Stimulated activated CD8-positive, alpha-beta memory T cell treated with anti-CD3 and anti-CD28 coated beads, Interleukin-2, amount 100 ng/mL, for 1 hour (primary cell): ENCODE measurements at places on chromosomes 11 and 22.

- DNase-seq = no peak
These were observed 57.8 kb downstream of the BRD1 start for GRCh38 chr22:49769691-49770546.

- DNase-seq = no peak
These were observed 2226.5 kb upstream of the RAG2 start for GRCh38 chr11:38824573-38824972.

DNA sequence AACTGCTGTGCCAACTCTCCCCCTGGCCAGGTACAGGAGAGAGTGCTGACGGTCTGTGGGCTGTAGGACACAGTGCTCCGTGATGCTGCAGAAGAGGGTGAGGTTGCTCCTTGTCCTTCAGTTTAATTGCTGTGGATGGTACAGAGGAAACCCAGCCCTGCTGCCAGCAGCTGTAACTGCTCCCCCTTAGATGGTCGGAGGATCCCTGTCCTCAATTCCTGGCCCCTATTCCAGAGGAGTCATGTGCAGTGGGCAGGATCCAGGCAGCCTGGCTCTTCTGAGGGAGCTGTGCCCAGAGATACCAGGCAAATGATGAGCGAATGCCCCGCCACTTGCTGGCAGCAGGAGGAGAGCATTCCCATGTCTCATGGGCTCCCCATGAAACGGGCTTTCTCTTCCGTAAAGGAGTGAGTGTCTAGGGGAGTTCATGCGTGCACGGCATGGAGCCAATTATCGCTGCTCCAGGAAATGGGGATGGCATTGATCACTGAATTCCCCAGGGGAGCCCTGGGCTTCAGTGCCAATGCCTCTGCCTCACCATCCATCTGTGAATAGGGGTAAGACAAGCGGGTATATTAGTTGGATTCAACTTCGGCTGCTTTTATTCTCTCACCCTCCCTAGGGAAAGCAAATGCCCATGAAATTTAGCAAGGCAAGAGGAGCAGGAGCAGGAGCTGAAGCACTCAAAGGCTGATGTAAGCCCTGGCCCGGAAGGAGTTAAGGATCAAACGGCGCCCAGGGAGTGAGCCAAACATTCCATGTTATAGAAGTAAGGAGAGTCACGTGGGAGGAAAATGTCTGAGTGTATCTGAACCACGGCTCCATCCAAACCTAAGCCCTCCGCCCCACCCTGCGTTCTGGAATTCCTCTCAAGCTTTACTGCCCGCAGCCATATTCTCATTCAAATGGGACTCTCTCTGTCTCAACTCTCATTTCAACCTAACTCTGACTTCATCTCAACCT, 51.0 kb upstream of the CSNK2A3 start:
- no peak for DNase-seq

DNA sequence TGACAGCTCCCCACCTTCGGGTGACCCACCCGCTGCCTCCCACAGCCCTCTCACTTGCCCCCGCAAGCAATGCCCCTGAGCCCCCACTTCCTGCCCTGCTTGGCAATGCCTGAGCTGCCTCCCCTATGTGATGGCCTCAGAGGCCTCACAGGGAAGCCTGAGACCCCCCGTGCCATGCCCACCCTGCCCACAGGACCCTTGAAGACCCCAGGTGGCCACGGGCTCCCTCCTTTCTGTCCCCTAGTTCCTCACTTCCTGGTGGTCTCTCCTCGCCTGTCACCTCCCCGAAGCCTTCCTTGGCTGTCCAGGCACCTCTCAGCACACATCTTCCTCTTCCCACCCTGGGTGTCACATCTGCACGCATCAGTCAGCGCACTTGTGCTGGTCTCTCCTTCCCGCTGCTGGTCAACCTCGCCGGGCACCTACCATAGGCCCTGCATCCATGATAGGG, 90.5 kb downstream of the BRD1 start:
- no peak for DNase-seq

DNA sequence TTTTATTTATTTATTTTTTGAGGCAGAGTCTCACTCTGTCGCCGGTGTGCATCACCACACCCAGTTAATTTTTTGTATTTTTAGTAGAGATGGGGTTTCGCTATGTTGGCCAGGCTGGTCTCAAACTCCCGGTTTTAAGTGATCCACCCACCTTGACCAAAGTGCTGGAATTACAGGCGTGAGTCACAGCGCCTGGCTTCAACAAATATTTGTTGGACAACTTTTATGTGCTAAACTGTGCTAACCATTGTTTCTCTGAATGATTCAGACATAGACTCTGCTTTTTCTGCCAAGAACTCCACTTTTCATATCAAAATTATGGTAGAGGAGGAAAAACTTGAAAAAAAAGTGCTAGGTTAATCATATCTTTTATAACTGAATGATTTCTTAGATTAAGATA, 36.3 kb downstream of the MMP7 start:
- DNase-seq = no peak

- DNase-seq = no peak
These were observed 395.6 kb downstream of the TENM4 start for GRCh38 chr11:79045018-79045799.

DNA sequence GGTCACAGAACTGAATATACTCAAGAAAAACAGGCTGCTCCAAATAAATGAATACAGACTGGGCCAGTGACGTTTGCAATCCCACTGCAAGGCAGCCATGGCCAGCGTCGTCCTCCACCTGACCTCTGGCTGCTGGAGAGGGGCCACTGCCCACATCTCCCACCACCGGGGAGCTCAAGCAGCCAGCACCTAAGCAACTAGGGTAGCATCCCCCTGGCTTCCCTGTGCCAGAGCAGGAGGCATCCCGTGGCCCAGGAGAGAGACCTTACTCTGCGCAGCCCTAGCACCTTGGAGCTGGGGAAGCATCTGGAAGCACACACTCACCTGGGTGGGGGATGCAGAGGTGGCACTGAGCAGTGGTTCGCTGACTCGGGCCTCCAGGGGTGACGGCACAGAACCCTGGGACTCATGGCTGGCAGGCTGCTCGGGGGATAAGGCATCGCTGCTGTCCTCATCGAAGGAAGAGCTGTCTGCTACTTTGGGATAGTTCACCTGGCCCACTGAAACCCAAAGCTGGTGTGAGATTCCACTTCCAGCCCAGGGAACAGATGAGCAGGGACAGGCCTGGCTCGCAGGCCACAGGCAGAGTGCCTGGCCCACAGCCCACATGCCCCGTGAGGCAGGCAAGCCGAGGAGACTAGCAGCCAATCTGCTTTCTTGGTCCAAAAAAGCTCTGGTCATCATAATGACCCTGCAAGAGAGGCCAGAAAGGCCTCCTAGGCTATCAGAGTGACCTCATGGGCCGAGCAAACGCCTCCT, 53.7 kb downstream of the SGSM3 start:
- DNase-seq = no peak

DNA sequence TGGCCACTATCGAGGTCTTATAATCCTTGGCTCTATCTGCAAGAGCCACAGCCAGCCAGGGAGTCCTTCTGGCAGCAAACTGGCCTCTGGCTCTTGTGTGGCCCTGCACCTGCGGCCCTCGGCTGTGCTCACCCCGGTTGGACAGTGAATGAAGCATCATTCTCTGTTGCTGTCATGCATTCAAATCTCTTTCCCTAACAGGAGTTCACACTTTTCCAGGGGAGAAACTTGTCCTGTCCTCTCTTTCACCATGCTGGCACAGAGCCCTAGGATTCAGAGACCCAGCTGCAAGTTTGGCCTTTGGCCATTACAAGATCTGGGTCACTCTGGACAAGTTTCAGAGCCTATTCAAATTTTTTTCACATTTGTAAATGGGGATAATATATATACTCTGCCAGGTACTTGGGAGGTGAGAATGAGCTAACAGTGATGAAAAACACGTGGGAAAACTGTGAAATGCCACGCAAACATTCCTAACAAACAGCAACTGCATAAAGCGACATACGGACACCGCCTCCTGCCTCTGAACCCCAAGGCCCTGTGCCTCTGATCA, 34.2 kb downstream of the TMEM184B start:
- DNase-seq = no peak

GRCh38 chr22:29284196-29284595, 16.1 kb downstream of the EWSR1 start:
- DNase-seq = no peak

GRCh38 chr22:29348956-29349355, 33.5 kb upstream of the RASL10A start:
- no peak for DNase-seq

DNA sequence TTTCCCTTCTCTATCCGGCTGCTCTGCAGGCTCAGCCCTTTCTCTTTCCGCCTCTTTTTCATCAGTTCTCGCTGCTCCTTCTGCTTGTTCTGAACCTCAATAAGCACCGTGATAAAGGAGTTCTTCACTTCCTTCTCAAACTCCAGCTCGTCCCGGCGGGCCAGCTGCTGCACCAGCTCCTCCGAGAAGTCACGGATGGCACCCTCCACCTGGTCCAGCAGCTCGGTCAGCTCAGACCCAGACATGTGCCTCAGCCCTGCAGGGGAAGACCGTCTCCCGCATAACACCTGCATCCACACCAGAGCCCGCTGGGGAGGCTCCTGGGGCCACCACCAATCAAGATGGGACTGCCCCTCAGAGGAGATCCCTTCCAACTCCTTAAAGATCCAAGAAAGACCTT, 40.2 kb downstream of the FEZ1 start:
- DNase-seq = no peak

GRCh38 chr22:37672206-37672919, 3.1 kb upstream of the LGALS1 start:
- no peak for DNase-seq

DNA sequence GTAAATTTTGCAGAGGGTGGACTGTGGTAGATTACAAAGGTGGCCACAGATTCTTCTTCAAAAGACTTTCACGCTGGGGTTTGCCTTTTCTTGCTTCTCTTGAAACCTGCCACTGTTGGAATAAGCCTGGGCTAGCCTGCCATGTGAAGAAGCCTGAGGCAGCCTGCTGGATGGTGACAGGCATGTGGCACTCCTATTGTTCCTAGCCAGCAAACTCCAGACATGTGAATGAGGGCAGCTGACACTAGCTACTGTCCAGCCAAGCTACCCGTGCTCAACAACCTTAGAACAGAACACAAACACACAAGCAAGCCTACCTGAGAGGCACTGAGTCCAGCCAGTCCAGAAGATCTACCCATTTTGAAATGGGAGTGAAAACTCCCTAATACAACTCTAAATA, 322.7 kb upstream of the LARGE1 start:
- DNase-seq = no peak

DNA sequence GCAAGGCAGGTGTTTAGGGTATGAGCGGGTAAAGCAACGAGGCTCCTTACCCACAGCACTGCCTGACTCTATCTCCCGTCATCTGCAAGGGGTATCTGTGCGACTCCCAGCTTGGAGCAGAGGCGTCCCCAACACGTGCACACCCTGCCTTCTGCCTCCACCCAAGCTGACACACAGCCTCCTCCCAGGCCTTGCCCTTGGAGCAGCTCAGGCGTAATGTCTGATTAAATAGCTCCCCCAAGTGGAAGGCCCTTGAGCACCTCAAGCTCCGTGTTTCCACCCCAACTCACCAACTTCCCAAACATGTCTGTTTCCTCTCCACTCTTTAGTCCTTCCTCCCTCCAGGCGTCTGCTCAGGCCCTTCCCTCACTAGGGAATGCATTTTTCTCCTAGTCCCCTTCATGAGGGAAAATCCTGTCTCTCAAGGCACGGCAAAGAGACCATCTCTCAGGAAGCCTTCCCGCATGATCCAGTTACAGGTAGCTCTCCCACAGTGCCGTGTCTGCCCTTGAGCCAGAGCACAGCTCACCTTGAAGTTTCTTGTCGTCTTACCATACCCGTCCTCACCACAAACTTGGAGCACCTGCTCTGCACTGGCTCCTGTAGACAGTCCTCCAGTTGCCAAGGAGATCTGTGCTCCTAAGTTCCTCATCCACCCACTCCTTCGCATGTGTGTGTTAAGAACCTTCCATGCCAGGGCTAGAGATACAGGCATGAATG, 15.8 kb downstream of the CYB5R2 start:
- no peak for DNase-seq

- DNase-seq = no peak
These were observed 17.1 kb upstream of the APOL4 start for GRCh38 chr22:36218648-36219193.

- no peak for DNase-seq
These were observed 31.2 kb downstream of the SHANK2 start for GRCh38 chr11:71221201-71221600.

GRCh38 chr22:29706486-29706885, 13.3 kb upstream of the CABP7 start:
- no peak for DNase-seq

DNA sequence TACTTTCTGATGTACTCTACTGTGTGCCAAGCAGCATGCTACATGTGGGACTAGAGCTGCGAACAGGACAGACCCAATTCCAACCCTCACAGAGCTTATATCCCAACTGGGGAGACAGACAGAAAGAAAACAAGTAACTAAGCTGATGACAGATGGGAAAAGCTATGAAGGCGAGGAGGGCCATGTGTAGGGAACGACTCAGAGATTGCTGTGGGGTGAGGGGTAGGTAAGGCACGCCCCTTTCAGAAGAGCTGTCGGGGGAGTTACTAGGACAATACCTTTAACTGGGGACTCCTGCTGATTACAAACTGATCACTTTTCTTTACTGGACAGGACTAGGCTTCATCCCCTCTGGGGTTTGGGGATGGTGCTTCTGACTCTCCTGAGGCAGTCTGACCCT, 48.9 kb downstream of the ST3GAL4 start:
- DNase-seq = no peak

GRCh38 chr11:27162237-27162636, 121.6 kb downstream of the BBOX1 start:
- DNase-seq = no peak

DNA sequence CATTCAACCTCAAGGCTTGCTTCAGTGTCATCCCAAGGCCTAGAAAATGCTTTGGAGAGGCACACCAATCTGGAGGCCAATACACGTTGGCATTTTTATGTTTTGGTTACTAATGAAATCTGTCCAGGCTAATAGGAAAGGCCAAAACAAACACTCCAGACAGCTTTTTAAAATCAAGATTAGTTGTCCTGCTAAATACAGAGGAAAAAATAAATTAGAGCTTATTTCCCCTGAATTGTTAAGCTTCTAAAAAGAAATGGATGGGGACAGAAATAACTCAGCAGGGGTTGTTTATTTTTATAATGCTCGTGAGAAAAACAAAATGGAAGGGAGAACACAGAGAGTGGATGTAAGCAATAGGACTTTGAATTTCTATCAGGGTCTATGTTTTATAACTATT, 438.5 kb upstream of the LRRC4C start:
- DNase-seq = no peak

DNA sequence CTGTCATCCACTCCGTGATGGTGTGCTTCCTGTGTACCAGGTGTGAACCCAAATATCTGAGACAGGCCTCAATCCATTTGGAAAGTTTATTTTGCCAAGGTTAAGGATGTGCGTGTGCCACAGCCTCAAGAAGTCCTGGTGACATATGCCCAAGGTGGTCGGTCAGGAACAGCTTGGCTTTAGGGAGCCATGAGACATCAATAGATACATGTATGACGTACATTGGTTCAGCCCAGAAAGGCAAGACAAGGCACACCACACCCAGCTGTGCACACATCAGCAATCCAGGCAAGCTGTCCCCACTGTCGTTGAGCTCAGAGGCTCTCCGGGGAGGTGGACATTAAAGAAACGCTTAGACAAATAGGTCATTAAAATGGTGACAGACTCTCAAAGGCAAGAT, 56.8 kb upstream of the SHANK2 start:
- DNase-seq = no peak
